ENCODE measurements at places on chromosomes 3 and 15.
A peak's percentile ranks its signal among the peaks of the same experiment; 100 is the strongest.

DNA sequence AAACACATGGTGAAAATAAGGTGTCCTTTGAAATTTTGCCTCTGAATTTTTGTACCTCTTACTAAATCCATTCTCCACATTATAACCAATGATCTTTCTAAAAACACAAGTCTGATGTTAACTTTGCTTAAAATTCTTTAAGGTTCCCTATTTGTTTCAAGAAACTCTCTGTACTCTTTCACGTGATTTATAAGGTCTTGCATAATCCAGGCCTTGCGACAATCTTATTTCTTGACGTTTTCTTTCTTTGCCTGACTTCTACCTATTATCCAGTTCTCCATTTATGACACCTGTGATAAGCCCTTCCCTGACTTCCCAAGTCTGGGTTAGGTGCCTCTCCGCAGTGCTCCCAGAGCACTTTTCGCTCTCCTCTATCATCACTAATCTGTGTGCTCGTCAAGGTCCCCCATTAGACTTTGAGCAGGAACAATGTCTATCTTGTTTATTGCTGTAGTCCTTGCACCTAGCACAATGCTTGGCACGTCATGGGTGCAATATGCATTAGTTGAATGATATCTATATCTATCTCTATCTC, 24.3 kb upstream of the KPNA1 start:
- no peak for DNase-seq

DNA sequence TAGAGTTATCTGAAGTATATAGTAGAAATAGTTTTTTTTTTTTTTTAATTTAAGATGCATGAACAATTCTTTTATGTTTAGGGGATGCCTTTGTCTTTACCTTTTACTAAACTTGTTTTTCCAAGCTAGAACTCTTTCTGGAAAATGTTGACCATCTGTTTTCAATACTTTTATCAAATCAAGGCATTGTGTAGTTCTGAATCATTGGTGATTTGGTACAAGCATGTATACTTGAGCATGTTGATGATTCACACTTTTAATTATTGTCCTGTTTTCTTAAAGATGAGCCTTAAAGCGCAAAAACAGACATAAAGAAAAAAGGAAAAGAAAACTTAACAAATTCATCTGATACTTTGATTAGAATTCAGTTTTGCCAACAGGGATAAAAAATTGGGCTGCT, 28.3 kb downstream of the PDCD6IP start:
- DNase-seq: peak; percentile 65

DNA sequence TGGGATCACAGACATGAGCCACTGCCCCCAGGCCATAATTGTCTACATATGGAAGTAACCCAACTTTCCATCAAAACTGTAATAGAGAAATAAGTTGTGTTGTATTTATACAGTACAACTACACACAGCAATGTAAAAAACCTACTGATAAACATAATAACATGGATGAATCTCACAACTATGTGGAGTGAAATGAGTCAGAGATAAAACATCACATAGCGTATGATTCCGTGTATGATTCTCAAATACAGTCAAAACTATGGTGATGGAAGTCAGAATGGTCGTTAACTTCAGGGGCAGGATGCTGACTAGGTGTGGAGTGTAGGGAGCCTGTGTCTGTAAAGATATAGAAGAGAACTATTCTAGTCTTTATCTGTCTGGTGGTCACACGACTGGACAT, 332.7 kb upstream of the SLCO3A1 start:
- no peak for DNase-seq

GRCh38 chr3:46778101-46778500, 60.4 kb upstream of the PRSS50 start:
- DNase-seq: no peak

DNA sequence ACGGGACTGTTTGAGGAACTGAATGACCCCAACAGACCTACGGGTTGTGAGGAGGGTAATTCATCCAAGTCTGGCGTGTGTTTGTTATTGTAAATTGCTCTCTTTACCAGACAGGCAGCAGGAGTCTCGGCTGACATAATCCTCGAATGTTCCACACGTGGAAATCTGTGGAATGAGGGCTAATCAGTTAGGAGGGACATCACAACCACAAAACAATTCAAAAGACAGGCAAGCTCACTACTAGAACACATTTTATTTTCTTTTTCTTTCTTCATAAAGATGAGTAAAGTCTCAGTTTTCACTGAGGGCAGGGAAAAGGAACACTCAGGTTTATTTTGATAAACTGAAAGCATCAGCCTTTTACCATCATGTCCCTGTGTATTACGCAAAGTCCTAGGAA, 53.8 kb downstream of the GRK7 start:
- DNase-seq: no peak

DNA sequence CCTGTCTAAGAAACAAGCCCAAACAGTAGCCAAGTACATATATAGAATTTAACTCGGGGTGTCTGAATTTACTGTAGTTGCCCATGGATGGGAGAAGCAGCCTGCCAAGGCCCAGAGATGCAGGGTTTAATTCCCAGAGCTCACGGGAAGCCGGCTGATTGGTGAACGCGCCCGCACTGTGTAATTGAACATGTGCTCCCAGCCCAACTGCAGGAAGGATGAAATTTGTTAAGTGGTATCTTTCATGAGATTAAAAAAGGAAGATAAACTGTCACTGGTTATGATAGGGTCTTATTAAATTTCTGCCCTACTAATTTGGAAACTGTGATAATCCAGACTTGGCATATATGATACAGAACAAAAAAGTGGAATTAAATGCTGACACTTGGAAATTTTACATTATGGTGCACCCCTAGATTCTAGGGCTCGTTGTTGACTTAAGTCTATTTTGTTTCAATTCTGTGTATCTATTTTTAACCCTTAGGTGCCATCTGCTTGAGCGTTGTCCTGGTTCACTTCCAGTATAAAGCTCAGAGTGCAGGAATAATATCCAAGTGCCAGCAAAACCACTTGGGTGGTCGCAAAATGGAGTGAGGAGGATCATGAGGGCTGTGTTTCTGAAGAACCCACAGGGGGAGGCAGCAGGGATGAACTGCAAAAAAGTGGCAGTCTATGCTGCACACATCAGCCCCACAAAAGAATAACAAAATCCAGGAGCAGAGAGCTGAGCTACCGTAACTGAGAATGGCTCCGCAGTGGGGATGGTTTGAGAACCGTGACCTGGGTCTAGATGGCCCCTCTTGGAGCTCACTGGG, 13.8 kb upstream of the TMC3 start:
- no peak for DNase-seq

- DNase-seq: no peak
These were observed 252.5 kb downstream of the CDIN1 start for GRCh38 chr15:36831904-36832287.

DNA sequence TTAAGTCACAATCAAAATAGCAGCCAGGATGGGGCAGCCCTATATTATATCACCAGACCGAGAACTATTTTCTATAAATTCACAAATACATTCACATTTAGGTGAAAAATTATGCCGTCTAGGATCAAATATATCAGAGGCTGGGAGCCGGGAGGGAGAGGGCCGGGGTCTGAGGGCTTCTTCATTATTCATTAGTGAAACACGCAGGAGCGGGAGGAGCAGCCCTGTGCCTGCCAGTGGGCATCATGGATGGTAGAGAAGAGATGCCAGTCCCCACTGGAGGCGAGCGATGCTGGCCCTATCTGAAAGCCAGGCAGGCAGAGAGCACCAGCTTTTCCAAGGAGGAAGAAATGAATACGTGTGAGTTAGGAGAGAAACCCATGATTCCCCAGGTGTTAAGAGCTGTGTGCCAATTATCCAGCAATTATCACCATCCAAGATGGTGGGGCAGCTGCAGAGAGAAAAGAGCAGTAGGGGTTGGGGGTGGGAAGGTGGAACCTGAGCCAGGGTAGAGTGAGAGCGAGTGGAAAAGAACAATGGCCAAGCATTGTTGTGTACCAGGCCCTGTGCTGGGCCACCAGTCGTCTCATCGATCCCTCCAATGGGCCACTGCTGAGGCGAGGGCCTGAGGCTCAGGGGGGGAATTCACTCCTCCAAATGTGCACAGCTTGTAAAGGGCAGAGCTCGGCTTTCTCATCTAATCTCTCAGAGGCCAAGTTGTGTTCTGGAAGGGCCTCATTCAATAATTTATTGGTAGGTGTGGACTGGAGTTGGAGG, 261.3 kb upstream of the TLE3 start:
- no peak for DNase-seq

DNA sequence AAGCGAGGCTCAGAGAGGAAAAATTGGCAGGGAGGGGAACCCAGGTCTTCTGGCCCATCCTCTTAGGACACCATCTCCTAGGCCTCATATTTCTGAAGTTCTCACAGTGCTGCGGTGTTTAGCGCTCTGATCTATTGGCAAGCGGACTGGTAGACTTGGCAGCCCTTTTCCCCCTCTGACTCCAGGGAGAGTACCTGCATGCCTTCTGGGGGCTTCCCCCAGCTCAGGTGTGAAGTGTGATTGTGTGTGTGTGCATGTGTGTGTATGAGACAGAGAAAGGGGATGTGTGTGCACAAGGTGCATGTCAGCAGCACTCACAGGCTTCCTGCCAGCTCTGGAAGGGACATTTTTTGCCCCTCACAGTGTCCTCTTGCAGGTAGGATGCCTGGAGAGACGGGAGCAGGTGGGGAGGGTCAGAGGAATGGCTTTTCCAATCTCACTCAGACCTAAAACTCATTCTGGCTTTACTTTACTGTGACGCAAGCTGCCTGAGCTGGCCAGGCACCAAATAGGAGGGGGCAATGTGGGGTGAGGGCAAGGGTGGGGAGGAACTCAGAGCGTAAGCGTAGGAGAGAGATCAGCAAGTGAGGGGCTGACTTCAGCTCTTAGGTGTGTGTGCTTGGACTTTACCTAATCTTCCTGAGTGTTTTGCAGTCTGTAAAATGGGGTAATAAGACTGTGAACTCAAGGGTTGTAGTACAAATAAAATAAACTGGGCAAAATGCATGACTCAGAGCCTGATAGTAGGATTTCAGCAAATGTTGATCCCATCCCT, 4.0 kb upstream of the IL17RE start:
- DNase-seq: no peak

GRCh38 chr15:68515371-68516095, 63.3 kb upstream of the CORO2B start:
- DNase-seq: no peak

DNA sequence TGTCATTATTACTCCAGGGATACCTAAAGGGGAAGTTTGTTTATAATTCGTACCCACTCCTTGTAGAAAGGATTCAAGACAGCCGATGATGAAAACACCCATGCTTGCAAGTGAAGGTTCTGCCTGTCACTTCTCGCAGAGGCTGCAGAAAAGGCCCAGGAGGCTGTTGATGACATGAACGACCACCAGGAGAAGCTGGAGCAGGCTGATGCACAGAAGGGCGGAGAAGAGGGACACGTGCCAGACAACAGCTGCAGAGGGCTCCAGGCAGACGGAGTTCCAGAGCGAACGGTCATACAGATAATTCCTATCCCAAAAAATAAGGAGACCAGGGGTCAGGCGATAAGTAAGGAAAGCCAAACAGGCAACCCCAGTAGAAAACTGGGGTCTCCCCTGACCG, 5.7 kb upstream of the DYNLT2B start:
- DNase-seq: peak; percentile 30

DNA sequence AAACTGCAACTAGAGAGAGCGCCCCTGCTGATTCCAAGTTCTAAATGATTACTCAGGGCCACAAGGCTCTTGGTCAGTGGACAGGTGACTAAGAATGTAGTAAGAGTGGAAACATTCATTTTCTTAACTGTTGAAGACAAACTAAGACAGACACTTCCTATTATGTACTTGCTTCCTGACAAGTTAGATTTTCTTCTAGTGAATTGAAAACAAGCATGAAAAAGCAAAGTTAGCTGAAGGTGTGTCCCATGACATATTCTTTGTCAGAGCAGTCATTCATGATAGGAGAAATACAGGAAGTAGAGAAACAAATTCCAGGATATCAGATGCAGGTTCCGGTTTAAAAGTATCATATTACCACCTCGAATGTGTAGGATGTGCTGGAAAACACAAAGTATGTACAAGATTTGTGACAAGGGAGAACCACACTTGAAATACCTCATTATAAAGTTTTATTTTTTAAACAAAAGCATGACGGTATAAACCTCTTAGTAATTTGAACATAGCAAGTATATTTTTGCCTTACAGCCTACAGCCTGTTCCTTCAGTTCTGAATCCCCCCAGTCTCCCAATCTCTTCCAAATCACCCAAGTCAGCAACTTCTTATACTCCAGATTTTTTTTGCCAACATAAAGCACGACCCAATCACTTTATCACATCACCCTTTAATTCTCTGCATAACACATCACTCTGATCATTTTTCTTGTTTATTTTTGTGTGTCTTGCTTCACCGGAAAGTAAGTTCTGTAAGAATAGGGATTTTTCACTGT, 6.2 kb downstream of the TSPAN3 start:
- DNase-seq: no peak

- no peak for DNase-seq
These were observed 172.6 kb downstream of the RBMS3 start for GRCh38 chr3:29453284-29454001.

GRCh38 chr15:89707577-89707976, 17.0 kb downstream of the WDR93 start:
- DNase-seq: no peak

DNA sequence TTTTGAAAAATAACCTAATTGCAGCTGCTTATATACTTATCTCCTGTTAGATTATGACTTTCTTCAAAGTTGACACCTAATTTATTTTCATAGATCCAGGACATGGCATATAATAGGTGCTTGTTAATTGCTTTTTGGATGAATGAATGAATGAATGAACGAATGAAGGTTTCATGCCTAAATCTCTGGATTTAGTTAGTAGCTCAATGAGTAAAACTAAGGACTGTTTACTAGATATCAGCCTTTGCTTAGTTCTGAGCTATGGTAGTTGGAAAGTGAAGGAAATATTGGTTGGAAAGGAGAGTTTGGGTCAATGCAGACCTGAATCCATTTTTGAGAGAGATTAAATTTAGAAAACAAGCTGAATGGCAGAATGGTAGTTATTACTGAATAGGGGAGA, 160.4 kb upstream of the SGO1 start:
- no peak for DNase-seq

GRCh38 chr3:43723121-43723734, 32.5 kb downstream of the ABHD5 start:
- peak; percentile 51 for DNase-seq

DNA sequence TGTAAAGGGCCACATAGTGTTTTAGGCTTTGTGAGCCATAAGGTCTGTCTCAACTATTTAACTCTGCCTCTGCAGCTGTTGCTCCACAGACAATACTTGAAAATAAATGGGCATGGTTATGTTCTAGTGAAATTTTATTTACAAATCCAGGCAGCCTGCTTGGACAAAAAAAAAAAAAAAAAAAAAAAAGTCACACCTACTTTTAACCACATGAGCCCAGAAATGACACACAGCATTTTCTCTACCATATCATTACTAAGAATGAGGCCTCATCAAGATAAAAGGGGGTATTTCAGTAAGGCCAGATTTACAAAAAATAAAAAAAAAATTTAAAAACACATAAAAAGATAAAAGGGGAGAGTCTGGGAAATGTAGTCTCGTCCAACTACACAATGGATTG, 1.7 kb upstream of the NGLY1 start:
- no peak for DNase-seq

DNA sequence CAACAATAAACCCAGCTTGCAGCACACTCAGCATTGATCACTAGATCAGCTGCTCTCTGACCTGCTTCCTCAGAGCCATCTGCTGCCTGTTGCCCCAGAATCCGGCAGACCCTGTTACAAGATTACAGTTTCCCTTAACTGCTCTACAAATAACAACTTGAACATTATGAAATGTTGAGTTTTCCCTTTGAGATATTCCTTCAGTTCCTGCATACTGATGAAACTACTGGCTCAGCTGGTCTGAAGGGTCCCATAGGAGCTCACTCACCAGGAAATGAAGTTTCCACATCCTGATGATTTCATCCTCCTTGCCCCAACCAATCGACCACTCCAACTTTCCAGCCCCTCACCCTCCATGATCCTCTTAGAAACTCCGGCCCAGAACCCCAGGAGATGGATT, 281.9 kb downstream of the OCA2 start:
- no peak for DNase-seq

All from foreskin fibroblast (primary cell).